Stimulated activated CD8-positive, alpha-beta memory T cell treated with anti-CD3 and anti-CD28 coated beads, Interleukin-12 subunit alpha, Interleukin-12 subunit beta, amount 100 ng/mL, for 1 hour (primary cell): ENCODE measurements at places on chromosomes 6 and 20.

DNA sequence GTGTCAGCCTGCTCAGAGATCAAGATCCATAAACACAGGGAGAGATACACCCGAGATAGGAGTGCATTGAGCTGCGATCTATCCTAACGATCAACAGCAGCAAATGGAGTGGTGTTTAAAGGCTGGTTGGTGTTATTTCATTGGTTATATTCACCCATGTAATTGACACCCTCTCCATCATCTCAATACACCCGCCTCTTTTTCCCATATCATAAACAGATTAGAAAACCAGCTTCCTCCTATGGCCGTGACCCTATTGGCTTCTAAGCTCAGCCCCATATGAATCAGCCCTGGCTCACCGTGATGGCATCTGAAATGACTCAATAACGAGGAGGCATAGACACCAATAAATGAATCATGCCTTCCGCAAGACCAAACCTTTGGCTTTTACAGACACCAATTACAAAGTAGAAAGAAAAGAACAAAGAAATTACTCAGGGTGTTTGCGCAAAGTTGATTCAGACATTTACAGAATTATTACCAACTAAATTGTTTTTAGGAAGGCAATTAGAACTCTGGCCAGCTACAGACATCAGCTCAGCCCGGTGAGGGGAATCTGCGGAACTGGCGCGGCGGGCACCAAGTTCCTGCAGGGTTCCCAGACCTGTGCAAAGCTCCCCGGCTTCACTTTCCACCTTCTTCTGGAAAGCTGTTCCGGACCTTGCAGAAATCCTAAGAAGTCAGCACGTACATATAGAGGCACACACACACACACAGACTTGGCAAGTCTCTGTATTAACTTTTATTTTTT is 11.5 kb downstream of the PMEPA1 start:
- peak; percentile 39 for DNase-seq

- DNase-seq = no peak
Observed at GRCh38 chr20:35190556-35190955, 18.7 kb downstream of the PROCR start.

DNA sequence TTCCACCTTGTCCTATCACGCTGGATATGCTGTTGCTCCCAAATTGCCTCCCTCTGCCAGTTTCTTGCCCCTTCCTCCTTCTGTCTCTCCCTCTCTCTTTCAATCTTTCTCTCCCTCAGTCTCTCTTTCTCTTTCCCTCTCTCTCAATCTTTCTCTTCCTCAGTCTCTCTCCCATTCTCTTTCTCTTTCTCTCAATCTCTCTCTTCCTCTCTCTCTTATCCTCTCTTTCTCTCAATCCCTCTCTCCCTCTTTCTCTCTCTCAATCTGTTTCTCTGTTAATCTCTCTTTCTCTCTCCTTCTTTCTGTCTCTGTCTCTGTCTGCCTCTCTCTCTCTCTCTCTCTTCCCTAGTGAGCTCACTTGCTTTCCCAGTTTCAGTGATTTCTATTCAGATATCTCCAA is 245.8 kb downstream of the ESR1 start:
- DNase-seq = no peak

- no peak for DNase-seq
Observed at GRCh38 chr6:34239500-34239825, 2.8 kb downstream of the HMGA1 start.

DNA sequence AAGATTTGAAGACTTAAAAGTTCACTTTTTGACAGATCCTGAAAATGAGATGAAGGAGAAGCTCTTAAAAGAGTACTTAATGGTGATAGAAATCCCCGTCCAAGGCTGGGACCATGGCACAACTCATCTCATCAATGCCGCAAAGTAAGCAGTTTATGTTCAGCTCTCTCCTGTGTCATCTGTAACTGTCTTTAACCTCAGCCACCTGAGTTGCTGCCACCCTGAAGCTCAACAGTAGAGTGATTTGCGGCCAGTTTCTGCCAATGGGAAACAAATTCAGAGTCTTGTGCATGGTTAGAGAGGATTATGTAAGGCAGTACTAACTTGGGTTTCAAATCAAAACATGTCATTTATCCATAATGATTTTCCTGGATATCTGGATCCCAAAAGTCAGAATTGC is 10.1 kb downstream of the TNFAIP3 start:
- DNase-seq = no peak

- no peak for DNase-seq
Observed at GRCh38 chr6:159826968-159827647, 27.0 kb downstream of the PNLDC1 start.
